ENCODE measurements at places on chromosomes 6 and 20.

DNA sequence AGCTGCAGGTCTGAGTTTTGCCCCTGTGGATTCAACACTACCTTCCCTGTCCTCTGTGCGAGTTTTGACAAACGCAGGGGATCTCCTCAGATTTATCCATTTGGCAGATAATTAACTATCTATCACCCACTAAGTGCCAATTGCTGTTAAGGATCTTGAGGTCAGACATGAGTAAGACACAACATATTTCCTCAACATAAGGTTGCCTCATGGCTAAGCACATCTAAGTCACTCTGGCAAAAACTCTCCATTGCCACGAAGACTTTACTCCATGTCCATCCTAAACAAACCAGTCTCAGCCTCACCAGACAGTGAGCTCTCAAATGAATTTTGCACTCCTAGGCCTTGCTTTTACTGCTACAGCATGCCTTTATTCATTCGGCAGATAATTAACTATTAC is 408.4 kb downstream of the MAFB start:
- DNase-seq = no peak

- no peak for DNase-seq
Measured at GRCh38 chr20:18585134-18585533, 2.7 kb upstream of the DTD1 start.

GRCh38 chr6:26022132-26022472 is 59.5 kb downstream of the TRIM38 start:
- DNase-seq = no peak

DNA sequence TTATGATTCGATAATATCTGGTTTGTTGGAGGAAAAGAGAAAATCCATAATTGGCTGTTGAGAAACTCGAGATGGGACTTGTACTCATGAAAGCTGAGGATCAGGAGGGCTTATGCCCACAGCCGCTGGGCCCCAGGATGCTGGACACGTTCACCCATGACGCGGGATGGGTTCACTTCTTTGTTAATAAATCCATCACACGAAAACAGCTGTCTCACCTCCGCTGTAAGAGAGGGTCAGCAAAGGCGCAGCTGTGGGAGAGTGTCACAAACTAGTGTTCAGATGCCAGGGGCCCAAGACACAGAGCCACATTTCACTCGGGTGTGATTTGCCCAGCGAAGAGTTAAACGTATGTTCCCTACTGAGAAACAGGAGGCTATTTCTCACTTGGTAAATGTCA is 315.1 kb downstream of the THBS2 start:
- DNase-seq = no peak

DNA sequence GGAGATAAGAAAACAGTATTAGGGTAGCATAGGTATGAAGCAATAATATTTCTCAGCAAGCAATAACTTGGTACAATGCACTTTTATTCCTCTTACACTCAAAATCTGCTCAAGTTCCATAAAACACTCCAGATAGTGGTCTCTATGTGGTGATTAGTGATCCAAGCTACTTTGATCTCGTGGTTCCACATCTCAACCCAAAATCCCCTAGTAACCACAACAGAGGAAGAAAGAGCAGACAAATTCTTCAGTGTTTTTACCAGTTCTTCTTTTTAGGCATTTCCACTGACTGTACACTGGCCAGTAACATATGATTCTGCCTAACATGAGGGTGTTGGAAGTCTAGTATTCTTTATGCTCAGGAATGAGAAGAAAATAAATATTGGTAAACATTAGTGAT is 309.0 kb upstream of the PTCHD4 start:
- no peak for DNase-seq

DNA sequence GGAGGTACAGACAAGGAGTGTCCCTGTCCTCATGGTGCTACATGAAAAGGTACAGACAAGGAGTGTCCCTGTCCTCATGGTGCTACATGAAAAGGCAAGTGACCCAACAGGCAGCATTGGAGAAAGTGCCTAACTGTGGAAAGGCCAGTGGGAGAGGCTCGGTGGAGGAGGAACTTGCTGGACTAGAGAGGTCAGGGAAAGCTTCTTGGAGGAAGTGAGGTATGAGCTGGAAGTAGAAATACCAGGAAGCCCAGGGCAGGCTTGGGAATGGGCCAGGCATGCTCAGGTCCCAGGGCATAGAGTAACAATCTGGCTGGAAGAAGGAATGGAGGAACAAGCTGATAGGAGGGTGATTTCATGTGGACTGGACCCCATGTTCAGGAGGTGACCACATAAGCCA is 59.8 kb upstream of the FNDC1 start:
- DNase-seq = no peak

DNA sequence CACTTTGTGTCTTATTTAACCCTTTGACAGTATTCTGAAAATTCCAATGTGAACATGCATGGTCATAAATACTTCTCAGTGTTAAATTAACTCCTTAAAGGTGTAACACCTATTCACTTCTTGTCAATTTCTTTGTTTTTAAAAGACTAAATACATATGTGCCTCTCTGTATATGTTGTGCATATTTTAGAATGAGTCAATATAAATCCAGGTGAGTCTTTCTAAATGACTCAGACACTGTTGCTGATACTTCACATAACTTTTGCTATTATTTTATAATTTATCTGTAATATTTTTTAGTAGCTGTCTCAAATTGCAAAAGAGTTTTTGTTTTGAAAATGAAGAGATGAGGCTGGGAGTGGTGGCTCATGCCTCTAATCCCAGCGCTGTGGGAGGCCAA is 36.0 kb downstream of the TIAM2 start:
- DNase-seq = no peak

DNA sequence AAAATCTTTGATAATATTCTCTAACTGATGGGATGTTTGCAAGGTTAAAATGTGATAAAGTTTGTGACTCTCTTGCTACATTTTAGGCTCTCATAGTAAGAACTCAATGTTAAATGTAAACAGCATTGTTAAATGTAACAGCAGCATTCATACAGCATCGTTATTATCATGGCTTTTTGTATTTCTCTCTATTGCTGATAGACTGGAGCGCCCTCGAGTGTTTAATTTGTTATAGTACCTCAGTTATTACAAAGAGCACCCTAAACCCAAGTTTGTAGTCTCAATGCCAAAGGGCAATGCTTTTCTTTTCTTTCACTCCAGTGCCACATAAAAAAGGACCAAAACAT is 14.9 kb upstream of the TTPAL start:
- no peak for DNase-seq

DNA sequence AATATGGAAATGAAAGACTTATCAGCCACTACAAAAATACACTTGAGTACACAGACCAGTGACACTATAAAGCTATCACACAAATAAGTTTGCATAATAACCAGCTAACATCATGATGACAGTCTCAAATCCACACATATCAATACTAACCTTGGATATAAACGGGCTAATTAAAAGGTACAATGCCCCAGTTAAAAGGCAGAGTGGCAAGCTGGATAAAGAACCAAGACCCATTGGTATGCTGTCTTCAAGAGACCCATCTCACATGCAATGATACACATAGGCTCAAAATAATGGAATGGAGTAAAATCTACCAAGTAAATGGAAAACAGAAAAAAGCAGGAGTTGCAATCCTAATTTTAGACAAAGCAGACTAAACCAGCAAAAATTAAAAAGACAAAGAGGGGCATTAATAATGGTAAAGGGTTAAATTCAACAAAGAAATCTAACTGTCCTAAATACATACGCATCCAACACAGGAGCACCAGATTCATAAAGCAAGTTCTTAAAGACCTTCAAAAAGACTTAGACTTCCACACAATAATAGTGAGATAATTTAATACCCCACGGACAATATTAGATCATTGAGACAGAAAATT is 163.3 kb downstream of the CD24 start:
- no peak for DNase-seq

GRCh38 chr6:26578279-26578678 is 18.5 kb upstream of the ABT1 start:
- DNase-seq = no peak

DNA sequence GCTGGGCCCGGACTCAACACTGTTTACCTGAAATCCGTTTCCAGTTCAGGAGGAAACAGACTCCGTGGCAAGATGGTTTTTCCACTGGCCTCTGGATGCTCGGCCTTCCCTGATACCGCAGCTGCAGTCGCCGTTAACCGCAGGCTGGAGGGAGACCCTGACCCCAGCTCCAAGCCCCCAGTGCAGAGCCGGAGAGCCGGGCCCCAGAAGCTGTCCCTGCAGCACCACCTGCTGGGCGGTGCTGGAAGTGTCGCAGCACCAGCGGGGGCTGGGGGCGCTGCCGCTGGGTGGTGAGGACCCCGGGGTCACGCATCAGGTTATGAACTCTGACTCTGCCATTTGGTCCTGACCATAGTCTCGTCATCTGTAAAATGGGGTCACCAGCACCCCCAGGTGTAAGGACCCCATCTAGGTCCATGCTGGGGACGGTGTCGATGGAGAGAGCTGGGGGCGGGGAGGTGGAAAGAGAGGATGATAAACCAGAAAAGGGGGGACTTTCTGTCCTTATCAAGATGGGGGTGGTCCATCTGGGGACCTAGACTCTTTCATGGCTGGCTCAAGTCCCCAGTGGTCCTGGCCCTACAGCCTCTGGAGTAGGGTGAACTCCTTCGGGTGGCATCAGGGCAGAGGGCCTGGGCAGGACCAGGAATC is 20.8 kb upstream of the CHRNA4 start:
- peak; percentile 80 for DNase-seq

- no peak for DNase-seq
Measured at GRCh38 chr6:90643381-90643780, 56.5 kb upstream of the MAP3K7 start.

Data from GM12891 (cell line).